Inflammatory macrophage (primary cell): ENCODE measurements at places on chromosomes 12 and 14.
A peak's percentile ranks its signal among the peaks of the same experiment; 100 is the strongest.

DNA sequence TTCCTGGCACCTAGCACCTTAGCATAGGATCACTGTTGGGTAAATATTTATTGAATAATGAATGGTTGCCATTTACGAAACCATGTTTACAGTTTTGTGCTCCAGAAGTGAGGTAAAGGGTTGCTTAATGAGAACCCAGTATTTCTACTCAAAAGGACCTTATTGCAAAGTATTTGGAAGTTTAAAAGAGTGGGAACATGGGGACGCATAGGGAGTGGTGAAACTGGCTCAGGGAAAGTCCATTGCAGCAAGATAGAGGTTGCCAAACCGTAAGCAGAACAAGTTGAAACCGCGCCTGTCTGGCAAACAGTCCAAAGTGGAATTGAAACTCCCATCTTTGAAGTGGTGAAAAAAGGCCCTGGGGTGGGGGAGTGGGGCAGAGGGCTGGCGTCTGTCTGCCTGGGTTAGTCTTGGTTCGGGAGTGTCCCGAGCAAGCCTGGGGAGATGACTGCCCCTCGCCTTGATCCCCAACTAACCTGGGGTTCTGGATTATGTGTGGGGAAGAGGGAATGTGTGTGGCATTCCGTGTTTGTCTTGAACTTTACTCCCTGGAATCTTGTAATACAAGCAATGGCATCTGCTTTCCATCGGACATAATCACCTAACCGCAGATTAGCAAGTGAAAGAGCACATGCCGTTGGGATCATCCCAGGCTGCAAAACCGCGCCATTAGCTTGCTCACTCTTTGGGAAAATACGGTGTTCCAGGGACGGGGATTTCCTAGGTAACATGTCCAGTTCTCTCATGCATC lies 7.2 kb downstream of the ALDH2 start:
- DNase-seq = peak; percentile 96

DNA sequence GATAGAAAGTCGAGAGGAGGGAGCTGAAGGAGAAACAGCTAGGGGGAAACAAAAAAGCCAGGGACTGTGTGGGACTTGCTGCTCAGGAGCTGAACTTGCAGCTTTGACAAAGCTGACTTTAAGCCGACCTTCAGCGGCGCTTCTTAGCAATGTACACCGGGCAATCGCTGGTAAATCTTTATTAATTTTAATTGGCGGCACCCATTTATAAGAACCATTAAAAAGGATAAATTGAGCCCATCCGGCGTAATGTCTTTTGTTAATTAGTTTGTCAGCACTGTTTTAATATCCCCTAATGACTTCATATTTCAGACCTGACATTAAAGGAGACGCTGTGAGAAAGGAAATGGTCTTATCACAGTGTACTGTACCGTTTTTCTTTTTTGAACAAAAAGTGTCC lies 86.2 kb upstream of the VASH1 start:
- DNase-seq = no peak

DNA sequence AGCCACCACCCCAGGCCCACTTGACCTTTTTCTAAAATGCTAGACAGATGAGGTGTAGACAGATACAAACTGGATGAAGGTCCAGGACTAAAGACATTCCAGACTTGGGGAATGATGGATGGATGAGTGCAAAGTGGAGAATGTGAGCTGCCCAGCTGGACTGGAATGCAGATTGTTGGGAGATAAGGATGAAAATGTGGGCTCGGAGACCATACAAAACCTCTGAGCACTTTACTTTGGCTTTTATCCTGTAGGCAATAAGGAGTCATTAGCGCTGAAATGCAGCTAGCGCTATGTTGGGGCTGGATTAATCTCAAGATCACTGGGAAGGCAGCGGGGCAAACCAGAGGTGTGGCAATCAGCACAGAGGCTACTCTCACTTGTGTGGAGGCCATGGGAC lies 64.7 kb upstream of the GNPNAT1 start:
- DNase-seq = no peak

- no peak for DNase-seq
Observed at GRCh38 chr12:53601296-53601847, 24.8 kb downstream of the ATF7 start.

GRCh38 chr12:94263011-94263811 lies 114.8 kb downstream of the PLXNC1 start:
- peak; percentile 76 for DNase-seq

DNA sequence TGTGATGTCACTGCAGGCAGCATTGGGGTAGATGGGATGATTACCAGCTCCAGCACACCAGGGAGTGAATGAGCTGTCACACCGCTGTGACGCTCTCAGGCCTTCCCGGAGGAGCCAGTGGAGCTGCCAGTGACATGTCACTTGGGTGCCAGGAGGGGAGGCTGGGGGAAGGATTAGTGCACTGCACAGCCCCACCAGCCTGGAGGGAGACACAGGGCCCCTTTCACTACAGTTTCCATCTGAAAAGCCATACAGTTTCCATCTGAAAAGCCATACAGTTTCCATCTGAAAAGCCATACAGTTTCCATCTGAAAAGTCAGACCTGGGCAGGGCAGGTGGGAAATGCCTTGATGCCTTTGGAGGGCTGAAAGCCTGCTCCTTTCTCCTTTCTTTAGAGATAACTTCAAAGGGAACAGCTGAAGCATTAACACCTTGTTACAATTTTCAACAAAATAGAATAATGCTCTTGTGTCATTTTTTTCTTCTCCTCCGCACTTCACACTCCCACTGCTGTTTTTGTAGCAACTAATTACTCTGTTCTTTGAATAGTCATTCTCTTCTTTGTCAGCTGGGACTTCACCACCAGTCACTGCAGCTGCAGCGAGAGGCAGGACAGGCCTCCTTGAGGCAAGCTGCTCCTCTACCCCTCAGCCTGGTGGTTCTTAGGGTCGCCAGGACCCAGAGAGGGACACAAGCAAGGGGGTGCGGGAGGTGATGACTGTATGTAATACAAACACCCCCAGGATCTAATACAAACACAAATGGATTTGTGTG lies 256.9 kb upstream of the RGS6 start:
- DNase-seq = no peak

- DNase-seq = no peak
Observed at GRCh38 chr14:76901171-76902055, 75.2 kb downstream of the LRRC74A start.

- no peak for DNase-seq
Observed at GRCh38 chr12:108346727-108347710, 7.9 kb upstream of the CMKLR1 start.

DNA sequence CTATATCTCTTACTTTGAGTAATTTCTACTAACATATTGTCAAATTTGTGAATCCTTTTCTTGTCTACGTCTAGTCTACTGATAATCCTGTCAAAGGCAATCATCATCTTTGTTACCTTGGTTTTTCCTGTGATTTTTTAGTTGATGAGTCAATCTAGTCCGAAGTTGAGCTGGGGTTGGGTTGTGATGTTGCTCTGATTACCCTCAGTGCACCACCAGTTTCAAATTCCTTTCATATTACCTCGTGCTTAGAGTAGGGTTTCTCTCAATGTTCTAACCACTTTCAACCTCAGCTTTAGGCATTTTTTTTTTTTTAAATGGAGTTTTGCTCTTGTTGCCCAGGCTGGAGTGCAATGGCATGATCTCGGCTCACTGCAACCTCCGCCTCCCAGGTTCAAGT lies 186.8 kb downstream of the BTG1 start:
- DNase-seq = no peak

DNA sequence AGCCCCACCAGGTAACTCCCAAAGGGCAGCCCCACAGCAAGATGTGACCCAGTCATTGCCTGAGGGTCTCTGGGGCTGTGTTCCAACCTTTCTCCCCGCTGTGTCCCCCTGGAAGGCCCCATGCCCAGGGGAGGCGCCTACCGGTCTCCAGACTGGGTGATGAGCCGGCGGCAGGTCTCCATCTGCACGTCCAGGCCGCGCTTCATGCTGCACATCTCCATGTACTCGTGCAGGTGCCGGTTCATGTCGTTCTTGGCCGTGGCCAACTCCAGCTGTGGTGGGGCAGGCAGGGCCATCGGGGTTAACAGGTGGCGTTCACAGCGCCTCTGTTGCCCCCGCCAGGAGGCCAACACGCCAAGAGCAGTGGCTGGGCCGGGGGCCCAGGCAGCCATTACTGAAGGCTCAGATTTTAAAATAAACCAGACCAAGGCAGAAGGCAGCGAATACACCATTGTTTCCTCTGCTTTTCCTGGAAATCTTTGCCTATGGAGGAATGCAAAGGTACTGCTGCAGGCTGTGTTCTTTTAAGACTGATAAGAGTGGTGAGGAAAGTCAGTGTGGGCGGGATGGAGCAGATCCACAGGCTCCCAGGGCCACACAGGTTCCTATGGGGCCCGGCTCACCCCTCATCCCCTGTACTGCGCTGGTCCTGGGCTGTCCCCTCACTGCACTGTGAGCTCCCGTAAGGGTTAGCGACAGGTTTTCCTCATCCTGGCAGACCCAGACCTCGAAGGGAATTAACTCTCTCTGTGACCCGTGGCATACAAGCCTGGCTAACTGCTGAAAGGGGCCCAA lies 7.3 kb downstream of the GAPDH start:
- no peak for DNase-seq
